ENCODE measurements at places on chromosomes 11 and 22. TPM values are rescaled to one million over a fixed set of nuclear protein-coding genes. Genes with fewer than 3 reads are reported as not detected.

The OR52E8 gene
- not detected for total RNA-seq

The CATSPERZ gene
- not detected for total RNA-seq

The GRIA4 gene
- 0.49 TPM for total RNA-seq

The INSC gene
- total RNA-seq = 0.81 TPM

The IGF2 gene
- 1.9 TPM for total RNA-seq

The SLCO2B1 gene
- total RNA-seq = not detected

The PHRF1 gene
- 36.8 TPM for total RNA-seq

The OR10A2 gene
- not detected for total RNA-seq

The CCDC73 gene
- total RNA-seq = not detected

The CRYBB3 gene
- not detected for total RNA-seq

The NLRP14 gene
- total RNA-seq = 0.16 TPM

The NPAS4 gene
- not detected for total RNA-seq

The KREMEN1 gene
- 39.3 TPM for total RNA-seq

The C11orf42 gene
- total RNA-seq = not detected

The IFITM1 gene
- total RNA-seq = 187 TPM

The OR52N4 gene
- not detected for total RNA-seq

The INS gene
- total RNA-seq = not detected

The DEFB131B gene
- total RNA-seq = not detected

The CABP7 gene
- not detected for total RNA-seq

The BRSK2 gene
- total RNA-seq = not detected

The OR51B4 gene
- total RNA-seq = not detected

The OR4D5 gene
- total RNA-seq = not detected

The MICAL2 gene
- 211 TPM for total RNA-seq

The FAU gene
- total RNA-seq = 66.9 TPM

The SLC22A6 gene
- not detected for total RNA-seq

The CD3E gene
- not detected for total RNA-seq

The FLRT1 gene
- total RNA-seq = under 0.01 TPM

Measured in hair follicle dermal papilla cell (primary cell).